ENCODE measurements at places on chromosomes 6 and 20.

DNA sequence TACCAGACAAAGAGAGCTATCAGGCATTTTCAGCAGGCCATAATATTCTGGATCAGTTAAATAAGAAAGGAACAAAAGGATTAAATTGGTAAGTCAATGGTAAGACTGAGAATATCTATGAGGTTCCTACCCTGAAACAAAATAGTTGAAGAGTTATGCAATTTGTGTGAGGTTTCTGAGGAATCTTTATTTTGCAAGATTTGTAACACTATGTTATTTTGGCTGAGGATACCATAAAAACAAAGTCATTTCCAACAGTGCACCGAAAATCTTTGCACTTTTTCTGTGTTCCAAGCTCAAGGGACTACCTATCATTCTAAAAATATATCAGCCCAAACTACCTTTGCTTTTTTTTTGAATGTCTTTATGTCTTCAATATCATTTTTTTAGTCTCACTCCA lies 383.3 kb upstream of the CITED2 start:
- no peak for DNase-seq

DNA sequence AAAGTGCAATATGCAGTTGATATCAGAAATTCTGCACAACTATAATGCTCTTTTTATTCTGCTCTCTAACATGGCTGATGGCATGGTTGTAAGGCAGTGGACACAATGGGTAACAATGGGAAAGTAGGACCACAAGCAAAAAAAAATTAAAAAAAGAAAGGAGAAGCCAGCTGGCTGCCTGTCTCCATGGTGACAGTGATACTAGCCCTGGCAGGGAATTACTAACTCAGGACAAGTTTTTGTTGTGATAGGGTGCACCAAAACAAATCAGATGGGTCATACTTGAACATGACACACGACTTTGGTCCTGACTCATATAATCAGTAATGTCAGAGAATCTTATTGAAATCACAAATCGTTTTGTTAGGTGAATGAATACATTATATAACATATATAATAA lies 169.4 kb downstream of the TRDN start:
- DNase-seq: no peak

- DNase-seq: no peak
These were observed 34.8 kb downstream of the MDFI start for GRCh38 chr6:41672816-41673703.

DNA sequence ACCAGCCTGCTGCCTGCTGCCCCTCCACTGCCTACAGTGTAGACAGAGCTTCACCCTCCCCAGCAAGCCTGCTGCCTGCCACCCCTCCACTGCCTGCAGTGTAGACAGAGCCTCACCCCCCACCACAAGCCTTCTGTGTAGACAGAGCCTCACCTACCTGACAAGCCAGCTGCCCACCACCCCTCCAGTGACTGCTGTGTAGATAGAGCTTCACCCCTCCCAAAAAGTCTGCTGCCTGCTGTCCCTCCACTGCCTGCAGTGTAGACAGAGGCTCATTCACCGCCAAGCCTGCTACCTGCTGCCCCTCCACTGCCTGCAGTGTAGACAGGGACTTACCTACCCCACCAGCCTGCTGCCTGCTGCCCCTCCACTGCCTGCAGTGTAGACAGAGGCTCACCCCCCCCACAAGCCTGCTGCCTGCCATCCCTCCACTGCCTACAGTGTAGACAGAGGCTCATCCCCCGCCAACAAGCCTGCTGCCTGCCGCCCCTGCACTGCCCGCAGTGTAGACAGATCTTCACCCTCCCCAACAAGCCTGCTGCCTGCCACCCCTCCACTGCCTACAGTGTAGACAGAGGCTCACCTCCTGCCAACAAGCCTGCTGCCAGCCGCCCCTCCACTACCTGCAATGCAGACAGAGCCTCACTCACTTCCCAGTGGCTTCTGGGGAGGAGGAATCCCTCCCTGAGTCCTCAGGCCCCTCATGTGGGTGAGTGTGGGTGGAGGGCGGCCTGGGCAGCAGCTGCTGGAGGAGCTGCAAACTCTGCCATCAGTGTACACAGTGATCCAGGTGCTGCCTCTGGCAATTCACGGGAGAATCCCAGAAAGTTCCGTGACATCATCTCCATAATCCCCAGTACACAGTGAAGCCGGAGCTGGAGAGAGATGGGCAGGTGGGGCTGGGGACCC lies 140.9 kb downstream of the DLL1 start:
- DNase-seq: no peak

DNA sequence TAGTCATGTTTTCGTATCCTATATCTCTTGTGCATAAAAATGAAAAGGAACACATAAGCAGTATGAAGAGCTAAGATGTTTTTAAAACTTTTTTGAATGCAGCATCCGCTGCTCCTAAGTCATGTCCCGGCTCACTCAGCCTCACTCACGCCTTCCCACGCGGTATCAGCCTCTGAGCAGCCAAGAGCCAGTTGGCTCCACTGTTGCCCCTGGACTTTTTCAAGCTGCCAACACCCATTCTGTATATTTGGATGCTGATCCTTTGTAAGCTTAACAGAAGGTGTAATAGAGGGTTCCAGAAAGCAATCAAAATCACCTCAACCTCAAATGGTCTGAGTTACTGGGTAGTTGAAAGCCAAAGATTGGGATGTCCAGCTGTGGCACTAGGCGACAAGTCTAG lies 139.3 kb downstream of the TTLL2 start:
- no peak for DNase-seq

GRCh38 chr6:137387096-137387764 lies 107.0 kb downstream of the OLIG3 start:
- no peak for DNase-seq

DNA sequence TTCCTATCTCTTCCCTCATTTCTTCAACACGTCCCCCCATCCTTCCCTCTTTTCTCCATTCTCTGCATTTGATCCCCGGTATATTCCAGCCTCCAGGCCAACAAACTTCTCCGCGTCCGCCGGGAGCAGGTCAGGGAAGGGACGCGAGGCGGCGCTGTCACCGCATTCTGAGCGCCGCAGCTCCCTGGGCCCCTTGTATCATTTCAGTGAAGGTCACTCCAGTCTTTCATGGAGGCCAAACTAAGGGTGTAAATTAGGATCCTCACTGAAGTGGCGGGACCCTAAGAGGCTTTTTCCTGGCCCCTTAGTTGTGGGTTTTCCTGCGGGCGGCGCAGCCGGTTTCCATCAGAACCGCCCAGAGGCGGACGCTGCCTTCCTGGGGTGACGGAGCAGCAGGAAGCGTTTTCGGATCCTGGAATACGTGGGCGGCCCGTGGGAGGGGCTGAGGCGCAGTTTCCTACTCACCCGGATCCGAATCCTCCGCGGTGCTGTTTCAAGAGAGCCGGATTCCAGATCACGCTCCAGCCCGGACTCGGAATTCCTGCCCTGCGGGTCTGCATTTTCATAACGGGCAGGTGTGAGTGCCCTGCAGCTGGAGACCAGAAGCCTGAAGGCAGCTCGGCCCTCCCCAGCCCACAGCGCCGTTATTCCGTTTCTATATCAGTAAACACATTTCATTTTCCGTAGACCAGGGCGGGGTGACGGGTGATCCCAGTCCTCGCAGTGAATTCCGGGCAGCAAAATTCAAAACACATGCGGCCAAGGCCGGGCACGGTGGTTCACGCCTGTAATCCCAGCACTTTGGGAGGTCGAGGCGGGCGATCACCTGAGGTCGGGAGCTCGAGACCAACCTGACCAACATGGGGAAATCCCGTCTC lies 3.6 kb upstream of the MICA start:
- peak; percentile 68 for DNase-seq

DNA sequence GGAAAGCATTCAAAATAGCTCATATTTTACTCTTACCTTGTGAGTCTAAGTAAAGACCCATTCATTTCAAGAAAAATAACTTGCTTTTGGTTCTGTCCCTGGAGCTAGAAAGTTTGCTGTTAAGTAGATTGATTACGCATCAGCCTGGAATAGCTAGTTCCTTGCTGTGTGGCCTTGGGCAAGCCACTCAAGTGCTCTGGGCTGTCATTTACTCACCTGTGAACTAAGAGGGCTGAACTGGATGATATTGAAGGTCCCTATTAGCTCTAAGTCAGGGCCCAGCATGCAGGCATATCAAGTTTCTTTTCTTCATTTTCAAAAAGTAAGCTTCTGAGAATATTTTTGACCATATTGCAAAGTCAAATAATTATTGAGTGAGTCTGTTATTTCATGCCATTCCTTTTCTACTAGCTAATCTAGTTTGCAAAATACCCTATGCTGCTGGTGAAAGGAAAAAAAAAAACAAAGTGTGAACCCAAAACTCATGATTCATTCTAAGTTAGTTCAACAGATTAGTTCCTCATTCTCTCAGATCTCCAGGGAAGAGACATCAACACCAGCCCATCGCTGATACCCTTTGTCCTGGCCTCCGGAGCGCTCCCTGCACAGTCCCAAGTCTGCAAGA lies 106.5 kb upstream of the GMDS start:
- DNase-seq: no peak

DNA sequence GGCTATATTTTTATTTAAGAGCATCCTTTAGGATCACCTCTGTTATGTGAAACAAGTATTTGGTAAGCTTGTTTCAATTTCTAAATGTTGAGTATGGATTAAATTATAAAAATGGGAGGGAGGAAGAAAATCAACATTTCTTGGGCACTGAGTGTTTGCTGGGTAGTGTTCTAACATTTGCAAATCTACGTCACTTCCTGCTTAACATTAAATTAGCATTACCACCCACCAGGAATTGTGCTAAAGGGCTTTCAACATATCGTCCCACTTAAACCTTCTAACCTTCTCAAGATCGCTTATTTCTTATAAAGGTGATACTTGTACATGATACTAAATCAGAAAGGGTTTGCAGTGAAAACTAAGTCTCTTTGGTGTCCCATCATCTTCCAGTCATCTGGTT lies 7.9 kb upstream of the TMEM217 start:
- DNase-seq: no peak

- peak; percentile 12 for DNase-seq
These were observed 59.8 kb downstream of the CDH4 start for GRCh38 chr20:61311656-61312387.

All from epithelial cell of prostate (primary cell).